NT2/D1 (cell line): ENCODE measurements at places on chromosomes 12 and 14.

DNA sequence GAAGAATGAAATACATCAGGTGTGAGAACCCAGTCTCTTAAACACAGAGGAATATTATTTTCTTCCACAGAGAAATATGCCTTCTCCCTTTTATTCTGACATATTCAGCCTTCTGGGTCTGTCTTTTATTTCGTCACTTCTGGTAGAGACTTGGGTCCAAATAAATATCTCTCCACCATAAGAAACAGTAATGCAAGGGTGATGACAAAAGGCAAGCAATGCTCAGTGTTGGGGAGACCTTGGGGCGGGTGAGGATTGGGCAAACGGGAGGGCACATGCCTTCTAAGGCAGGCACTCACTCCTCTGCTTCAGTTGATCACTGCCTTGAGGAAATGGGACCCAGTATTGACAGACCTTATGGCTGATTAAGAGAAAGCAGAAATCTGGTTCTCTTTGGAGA, 6.7 kb upstream of the SOCS2 start:
- no peak for DNase-seq

DNA sequence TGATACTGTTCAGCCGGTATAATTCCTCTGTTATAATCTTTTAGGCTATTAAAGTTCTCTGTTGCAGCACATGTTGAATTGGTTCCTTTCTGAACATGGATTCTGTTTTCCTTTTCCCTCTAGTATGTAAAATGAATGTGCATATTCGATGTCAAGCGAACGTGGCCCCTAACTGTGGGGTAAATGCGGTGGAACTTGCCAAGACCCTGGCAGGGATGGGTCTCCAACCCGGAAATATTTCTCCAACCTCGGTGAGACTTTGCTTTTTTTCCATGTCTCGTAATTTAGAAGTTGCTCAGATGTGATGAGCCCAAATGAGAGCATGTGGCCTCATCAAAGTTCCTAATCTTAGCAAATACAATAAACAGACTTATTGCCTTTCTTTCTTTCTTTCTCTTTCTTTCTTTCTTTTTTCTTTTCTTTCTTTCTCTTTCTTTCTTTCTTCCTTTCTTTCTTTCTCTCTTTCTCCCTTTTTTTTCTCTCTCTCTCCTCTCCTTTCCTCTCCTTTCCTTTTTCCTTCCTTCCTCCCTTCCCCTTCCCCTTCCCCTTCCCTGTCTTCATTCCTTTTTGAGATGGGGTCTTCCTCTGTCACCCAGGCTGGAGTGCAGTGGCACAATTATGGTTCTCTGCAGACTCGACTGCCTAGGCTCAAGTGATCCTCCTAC, 131.9 kb downstream of the PRKCH start:
- DNase-seq, result no peak

- no peak for DNase-seq
These were observed 100.5 kb downstream of the ZNF664 start for GRCh38 chr12:124073356-124074035.

DNA sequence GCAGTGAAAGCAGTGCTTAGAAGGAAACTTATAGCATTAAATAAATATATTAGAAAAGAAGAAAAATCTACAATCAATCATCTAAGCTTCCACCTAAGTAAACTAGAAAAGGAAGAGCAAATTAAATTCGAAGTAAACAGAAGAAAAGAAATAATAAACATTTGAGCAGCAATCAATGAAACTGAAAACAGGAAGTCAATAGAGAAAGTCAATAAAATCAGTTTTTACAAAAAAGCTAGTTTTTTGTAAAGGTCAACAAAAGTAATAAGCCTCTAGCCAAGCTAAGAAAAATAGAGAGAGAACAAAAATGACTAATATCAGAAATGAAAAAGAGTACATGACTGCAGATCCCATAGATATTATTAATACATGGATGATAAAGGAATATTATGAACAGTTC, 34.2 kb upstream of the KTN1 start:
- no peak for DNase-seq

- DNase-seq, result peak; percentile 15
These were observed 59.7 kb downstream of the SCFD1 start for GRCh38 chr14:30681752-30682355.

GRCh38 chr12:49200919-49201594, 12.2 kb upstream of the TUBA1A start:
- no peak for DNase-seq

DNA sequence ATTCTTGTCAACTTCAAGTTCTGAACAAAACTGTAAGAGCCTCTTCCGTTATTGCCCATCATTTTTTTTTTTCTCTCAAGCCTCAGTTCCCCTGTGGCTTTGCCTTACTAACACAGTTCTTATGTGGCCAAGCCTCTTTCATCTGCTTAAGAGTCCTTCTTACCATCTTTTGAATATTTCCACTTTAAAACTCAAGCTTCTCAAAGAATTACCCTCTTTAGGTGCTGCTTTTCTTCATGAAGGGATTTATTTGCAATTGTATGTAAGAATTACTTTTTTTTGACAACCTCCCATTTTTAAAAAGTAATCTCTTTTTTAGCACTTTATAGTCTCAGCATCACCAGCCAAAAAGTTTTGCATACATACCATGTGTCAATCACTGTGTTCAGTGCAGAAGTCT, 240.2 kb upstream of the RMST start:
- DNase-seq, result no peak

GRCh38 chr12:122096591-122097149, 18.1 kb downstream of the MLXIP start:
- no peak for DNase-seq

DNA sequence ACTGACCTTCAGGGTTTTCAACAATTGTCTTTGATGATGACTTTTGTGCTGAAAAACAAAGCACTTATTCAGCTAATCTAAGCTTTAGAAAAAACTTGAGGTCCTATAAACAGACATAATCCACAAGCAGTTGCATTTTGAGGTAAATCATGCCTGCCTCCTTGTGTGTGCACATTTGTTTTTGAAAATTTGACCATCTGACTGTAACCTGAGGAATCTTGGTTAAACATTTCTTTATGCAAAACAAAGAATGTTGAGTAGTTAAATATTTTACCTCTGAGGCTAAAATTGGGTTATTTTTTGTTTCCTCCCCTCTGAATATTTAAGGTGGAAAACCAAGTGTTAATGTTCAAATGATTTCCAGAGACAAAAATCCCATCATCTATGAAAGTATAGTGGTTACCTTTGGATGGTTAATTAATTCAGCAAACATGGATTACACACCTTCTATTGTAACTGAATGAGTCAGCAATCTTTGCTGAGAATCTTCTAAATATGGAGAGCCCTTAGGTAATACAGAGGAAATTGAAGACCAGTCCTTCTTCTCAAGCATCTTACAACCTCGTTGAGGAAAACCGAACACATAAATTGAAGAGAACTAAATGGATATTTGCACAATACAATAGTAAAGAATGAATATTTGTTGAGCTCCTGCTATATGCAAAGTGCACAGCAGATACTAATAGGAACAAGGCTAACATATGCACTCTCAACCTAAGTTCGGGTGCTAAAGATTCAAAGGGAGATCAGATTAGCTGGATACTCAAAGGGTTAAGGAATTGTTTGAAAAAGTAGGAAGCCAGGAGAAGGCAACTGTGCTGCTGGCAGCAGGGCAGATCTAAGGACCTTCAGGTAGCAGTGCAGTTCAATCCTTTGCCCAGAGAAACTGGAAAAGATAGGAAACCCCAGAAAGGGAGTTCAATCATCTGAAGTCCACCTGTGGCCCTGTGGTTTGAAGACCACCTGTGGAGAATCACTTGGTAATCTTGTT, 115.2 kb downstream of the BMP4 start:
- no peak for DNase-seq

GRCh38 chr12:29713729-29714128, 70.0 kb downstream of the TMTC1 start:
- DNase-seq, result no peak

DNA sequence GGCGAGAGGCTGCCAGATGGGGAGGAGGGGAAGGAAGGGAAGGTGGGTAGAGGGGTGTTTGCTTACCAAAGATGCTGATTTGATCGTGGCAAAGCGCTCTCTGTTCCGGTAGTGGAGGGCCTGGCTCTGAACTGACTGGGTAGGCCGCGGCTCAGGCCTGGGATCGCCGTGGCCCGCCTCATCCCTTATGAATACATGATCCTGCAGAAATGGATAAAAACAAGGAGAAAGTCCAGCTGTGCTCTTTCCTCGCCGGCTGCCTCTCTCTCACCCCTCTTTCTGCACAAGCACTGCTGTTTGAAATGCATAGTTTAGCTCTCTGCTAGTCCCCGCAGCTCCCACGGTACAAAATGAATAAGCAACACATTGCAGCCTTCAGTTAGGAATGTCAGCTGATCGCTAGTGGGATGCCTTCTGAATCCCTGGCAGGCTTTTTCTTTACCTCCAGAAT, 53.8 kb downstream of the PEBP1 start:
- peak; percentile 32 for DNase-seq

DNA sequence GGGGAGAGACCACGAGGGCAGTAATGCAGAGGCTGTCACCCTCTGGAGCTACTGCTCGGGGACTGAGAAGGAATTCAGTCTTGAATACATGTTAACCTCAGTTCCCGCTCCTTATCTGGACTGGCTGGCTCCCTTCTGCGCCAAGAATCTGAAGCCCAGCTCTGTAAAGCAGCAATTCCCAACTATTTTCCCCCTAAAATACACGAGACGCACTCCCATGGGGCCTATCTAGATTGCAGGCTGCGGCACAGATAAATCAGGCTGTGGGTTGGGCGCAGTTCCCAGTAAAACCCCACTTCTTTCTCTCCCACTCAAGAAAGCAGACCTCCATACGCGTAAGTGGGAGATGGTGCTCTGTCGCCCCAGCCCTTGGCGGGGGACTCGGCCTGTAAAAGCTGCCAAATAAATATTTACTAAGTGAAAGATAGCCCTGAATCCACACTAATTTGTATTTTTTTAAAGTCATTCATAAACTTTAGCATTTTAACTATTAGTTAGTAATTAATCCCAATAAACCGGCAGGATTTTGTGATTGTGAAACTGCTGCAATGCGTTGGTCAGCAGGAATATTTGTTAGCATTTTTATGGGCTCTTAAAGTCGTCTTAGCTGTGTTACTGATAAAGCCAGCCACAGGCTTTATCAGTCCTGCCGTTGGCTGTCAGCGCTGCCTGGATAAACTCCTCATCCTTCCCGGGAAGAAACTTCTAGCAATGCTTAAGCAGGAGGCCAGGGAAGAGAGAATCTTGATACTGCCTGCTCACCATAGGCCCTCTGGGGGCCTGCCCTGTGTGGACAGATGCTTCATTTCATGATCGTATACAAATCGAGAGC, 17.8 kb downstream of the FBXL14 start:
- no peak for DNase-seq
